Dermis blood vessel endothelial cell (primary cell): ENCODE measurements at places on chromosomes 1 and 21.

DNA sequence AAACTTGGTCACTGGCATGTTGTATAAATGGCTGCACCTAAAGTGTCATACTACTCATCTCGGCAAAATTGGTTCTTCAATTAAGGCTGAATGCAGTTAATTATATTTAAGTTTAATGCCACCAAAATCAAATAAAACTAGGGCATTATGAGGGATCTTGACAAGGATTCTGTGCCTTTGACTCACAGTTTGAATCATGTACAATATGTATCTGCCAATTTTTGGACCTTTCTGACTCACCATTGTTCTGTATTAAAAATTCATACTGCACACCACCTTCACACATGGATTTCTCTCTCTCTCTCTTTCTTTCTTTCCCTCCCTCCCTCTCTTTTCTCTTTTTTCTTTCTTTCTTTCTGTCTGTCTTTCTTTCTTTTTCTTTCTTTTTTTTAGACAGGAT is 14.1 kb upstream of the STXBP3 start:
- no peak for DNase-seq

GRCh38 chr1:80540596-80540995 is 1260.1 kb upstream of the ADGRL2 start:
- no peak for DNase-seq

- peak; percentile 77 for DNase-seq
Measured at GRCh38 chr1:225454733-225455132, 26.9 kb upstream of the LBR start.

DNA sequence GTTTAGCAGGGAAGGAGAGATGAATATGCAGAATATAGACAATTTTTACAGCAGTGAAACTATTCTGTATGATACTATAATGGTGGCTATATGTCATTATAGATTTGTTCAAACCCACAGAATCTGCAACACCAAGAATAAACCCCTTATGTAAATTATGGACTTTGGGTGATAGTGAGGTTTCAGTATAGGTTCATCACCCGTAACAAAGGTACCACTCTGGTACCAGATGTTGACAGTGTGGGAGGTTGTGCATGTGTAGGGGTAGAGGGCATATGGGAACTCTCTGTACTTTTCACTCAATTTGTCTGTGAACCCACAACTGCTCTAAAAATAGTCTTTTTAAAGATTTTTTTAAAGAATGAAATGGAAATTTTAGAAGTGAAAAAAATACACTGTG is 29.9 kb upstream of the PRDX6 start:
- no peak for DNase-seq

GRCh38 chr1:89670163-89670562 is 37.2 kb downstream of the LRRC8C start:
- DNase-seq = no peak

DNA sequence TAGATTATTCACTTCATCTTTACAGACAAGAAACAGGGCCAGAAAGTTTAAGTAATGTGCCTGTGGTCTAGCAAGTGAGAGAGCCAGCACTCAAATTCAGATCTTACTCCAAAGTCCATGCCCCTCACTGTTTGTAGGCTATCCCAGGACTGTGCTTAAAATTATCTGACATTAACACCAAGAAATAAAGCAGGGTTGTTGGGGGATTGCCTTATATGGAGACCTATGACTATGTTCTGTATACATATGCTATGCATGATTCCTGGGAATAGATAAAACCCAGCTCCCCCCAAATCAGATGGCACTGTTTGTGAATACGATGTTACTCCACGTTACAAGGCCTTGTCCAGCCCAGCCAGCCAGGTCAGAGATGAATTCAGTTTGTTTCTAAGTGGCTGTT is 131.6 kb upstream of the HOOK1 start:
- DNase-seq = no peak

DNA sequence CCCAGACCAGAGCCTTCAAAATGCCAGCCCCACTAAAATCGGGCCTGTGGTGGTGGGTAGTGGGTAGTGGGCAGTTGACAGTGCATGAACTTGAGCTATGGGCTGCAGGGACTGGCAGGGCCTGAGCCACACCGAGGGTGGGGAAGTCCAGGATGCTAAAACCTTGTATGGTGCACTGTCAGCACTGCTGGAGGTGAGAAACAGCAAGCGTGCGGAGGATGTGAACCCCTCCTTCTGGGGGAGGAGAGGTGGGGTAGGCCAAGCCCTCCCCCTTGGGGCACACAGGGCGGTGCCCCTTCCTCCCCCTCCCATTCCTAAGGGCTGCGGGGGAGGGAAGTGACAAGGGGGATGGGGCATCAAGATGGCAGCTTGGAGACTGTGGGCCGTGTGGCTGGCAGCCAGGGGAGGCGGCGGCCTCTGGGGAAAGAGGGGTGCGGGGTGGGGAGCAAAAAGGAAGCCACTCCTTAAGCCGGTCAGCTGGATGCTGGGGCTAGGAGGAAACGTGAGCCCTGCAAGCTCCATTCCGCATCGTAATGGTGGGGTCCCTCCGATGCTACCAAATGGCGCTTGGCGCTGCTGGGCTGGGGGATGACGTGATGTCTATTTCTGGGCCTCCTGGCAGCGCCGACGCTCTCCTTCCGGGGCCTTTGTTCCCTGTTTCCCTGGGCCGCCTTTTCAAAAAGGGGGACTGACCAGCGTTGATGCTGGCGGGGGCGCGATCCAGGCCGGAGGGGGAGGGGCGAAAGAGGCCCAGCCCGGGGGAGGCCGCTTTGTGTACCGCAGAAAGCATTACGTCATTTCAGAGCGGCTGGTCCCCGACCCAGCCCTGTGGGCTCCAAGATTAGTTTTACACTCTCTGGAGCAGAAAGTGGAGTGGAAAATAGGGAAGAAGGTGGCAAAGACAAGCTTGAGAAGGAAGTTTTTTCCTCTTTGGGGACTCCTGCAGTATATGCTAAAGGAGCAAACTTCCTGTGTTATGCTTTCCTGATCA is 809 bp downstream of the SYT11 start:
- peak; percentile 86 for DNase-seq

GRCh38 chr21:46605767-46606426 is 1.0 kb upstream of the S100B start:
- DNase-seq = no peak

- no peak for DNase-seq
Measured at GRCh38 chr1:244053831-244054230, 2.7 kb downstream of the ZBTB18 start.

DNA sequence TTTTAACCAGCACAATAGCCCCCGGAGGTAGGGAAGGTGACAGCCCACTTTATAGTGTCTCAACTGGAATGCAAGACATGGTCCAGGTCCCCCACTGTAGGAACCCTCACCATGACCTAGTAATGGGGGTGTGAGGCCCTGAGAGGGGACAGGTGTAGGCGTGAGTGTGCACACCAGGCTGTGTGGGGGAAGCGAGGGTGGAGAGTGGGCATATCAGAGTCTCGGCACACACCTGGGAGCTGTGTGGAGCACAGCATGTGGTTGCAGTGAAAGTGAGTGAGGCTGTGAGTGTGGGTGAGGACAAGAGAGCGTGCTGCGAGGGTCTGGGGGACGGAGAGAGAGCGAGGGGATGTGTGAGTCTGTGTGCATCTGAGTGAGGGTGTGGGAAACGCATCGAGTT is 17.1 kb upstream of the RSPO1 start:
- DNase-seq = no peak

DNA sequence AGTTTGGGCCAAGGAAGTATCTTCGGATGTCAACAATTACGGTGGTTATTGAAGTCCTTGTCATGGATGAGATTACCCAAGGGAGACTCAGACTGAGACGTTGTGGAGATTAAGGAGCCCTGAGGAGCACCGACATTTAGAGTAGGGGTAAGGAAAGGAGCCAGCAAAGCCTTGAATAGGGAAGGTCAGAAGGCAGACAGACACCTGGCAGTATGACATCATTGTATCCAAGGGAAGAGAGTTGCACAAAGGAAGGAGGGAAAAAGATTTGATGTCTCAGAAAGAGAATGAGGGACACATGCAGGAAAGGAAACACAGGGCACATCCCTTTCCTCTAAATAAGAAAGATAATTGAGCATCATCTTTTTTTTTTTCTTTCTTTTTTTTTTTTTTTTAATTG is 11.7 kb downstream of the LAMC2 start:
- no peak for DNase-seq

GRCh38 chr1:31382379-31382989 is 9.6 kb upstream of the FABP3 start:
- no peak for DNase-seq

DNA sequence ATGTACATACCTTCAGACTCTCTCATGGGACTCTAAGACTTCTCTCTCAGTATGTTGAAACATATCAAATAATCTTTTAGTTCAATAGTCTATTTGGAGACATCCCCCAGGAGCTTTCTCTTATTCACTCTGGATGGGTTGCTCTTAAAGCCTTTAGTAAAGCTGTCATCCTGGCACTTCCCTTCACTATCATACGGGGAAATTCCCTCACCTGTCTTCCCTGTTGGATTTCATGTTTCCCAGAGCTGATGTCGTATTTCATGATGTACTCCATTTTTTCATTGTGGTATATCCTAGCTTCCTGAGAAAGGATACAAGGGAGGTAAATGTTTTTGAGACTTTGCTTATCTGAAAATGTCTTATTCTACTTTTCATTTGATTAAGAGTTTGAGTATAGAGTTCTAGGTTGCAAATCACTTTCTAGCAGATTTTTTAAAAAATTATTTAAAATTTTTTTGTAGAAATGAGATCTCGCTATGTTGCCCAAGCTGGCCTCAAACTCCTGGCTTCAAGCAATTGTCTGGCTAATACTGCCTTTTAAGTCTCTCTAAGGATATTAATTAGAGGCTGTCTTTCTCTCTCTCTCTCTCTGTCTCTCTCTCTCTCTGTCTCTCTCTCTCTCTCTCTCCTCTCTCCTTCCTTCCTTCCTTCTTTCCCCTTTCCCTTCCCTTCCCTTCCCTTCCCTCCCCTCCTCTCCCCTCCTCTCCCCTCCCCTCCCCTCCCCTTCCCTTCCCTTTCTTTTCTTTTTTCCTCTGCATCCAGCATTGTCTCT is 17.0 kb upstream of the MACF1 start:
- DNase-seq = no peak

- DNase-seq = no peak
Measured at GRCh38 chr1:10671090-10671489, 125.4 kb downstream of the CASZ1 start.

GRCh38 chr1:20184997-20185833 is 681 bp upstream of the UBXN10 start:
- DNase-seq = peak; percentile 15

DNA sequence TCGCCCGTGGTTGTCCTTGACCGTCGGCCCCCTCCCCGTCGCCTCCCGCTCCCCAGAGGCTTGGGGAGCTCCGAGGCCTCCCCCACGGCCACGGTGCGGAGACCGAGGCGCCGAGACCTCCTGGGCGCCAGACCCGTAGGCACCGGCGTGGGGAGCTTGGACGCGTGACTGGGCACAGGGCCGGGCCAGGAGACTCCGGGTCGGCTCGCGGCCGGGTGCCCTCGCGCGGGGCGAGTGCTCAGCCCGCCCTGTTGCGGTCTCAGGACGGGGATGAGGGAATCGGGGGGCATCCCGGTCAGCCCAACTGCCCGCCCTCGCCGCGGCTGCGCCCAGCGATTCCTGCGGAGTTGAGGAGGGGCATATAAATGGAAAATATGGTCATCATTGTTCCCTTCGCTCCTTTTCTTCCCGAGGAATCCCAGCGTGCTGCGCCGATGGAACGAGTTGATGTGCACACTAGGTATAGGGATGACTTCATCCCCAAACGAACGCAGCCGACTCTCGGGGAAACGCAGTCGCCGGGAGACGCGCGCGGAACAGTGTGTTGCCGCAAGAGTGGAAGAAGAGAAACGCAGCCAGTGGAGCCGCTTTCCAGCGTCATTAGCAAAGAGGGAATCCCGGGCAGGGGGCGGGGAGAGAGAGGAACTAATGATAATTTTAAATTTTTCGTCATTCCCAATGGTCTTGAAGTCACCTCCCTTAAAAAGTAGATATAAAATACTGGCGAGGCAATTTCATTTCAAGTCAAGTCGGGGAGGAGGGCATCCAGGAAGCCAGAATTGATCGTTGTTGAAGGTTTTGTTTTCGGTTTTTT is 747 bp upstream of the ENAH start:
- DNase-seq = peak; percentile 81

DNA sequence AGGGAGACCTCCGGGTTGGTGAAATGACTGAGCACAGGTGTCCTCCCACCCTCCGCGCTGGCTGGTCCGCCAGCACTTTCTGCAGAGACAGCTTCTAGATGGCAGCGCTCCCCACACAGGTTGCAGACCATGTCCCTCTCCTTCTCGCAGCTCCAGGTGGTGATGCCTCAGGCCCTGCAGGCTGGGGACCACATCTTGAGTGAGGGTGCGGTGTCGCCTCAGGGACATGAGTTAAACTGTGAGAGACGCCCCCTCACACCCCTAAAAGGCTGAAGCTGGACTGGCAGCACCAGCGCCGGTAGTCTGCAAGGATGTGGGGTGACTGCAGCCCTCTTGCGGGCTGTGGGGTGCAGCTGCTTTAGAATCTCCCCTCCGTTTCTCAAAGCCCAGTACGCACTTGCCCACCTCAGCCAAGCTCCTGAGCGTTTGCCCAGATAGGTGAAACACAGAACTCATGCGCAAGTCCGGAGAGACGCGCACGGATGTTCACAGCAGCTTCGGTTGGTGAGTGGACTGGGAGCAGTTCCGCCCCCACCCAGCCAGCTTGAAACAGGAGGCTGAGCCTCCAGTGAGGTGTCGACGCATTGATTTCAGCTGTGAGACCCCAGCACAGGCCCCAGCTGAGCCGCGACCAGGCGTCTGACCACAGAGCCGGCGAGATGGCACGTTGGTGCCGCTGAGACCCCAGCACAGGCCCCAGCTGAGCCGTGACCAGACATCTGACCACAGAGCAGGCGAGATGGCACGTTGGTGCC is 28.6 kb downstream of the COL6A1 start:
- DNase-seq = no peak

DNA sequence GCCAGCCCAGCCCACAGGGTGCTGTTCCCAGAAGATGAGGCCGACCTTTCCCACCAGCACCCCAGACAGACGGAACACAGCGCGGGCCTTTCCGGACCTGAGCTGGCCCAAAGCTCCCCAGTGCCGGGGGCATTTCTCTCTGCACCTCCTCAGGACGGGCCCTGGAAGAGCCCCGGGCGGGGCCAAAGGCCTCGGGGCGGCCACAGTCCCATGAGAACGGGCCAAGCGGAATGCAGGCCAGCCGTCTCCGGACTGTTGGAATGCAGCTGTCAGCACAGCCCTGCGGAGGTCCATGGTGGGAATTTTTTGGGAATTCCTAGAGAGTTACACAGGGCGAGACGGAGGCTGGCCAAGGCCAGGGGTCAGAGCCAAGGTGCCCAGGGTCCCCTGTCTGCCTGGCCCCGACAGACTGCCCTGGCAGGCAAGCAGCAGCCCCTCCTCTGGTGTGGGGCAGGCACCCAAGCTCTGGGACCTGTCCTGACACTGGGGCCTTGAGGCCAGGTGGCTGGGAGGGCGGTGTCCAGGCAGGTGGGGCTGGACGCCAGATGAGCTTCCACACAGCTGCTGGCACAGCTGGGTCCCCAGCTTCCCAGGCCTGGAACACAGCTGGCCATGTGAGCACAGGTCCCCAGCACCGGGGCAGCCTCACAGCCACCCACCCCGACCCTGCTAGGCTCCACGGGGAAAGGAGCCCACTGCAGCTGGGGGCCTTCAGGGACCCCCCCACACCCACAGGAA is 63.0 kb downstream of the MEGF6 start:
- DNase-seq = no peak

GRCh38 chr1:51439895-51440294 is 79.2 kb downstream of the EPS15 start:
- DNase-seq = no peak
